ENCODE measurements at places on chromosomes 11 and 22.

GRCh38 chr11:8248786-8249185 lies 14.9 kb downstream of the LMO1 start:
- DNase-seq, result no peak

GRCh38 chr11:57834852-57835251 lies 73.2 kb downstream of the CTNND1 start:
- DNase-seq, result no peak

DNA sequence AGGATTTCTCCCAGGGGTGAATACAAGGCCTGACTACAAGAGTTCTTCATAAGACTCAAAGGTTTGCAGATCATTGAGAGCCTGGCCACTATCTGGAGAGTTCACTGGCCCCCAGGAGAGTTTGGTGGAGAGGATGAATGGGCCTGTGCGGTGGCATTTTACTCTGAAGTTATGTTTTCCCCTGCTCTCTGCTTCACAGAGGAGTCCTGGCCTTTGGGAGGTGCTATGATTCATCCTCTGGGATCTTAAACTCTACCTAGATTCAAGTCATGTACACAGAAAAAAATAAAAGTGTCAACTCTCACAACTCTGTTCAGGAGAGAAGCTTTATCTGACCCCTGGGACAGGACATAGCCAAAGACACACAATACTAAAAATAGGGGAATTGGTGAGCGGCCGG lies 159.1 kb upstream of the CARD18 start:
- DNase-seq, result no peak

- no peak for DNase-seq
Measured at GRCh38 chr11:66226101-66226500, 42.3 kb upstream of the RAB1B start.

DNA sequence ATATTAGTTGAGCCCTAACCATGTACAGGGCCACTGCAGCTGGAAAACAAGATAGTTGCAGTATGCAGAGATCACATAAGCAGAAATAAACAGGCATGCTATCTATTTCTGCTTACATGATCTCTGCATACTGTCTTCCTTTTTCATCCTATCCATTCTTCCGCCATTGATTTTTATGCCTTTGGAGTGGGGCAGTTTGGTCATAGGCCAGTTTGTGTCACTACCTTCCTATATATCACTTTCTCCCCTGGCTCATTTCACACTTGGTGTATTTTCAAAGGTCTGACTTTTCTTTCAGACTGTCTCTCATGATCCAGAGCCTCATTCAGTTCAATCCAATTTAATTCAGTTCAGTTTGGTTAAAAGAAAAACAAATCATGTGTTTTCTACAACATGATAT lies 829.6 kb downstream of the KCNA4 start:
- no peak for DNase-seq

- peak; percentile 84 for DNase-seq
Measured at GRCh38 chr11:65382033-65382803, at the start of gene SLC25A45. Gene SLC25A45, minus strand, starts transcription at chr11:65382646. Its CDS starts 695 bp downstream, at chr11:65381951.

- DNase-seq, result no peak
Measured at GRCh38 chr11:68214173-68215086, 1.3 kb upstream of the KMT5B start.

All from cortex of kidney (tissue), 1 donor.